K562 (cell line): ENCODE measurements at places on chromosomes 5 and 9. TPM values are rescaled to one million over a fixed set of nuclear protein-coding genes. Genes with fewer than 3 reads are reported as not detected.

Gene SLC36A3
- total RNA-seq: not detected in 2 replicates

Gene GGTA1
- not detected in 2 replicates for total RNA-seq

Gene POU5F2
- total RNA-seq: 0.20 TPM in 2 replicates

Gene GDF9
- 0.20 and 0.22 TPM in 2 replicates for total RNA-seq

Gene C9orf50
- not detected in 2 replicates for total RNA-seq

Gene C9orf153
- not detected in 2 replicates for total RNA-seq

Gene RNF183
- 0.22 TPM in 1 of 2 replicates, not detected in the other for total RNA-seq

Gene GRK6
- 114 and 122 TPM in 2 replicates for total RNA-seq

Gene GPBP1
- total RNA-seq: 67.8 and 68.4 TPM in 2 replicates

Gene PPP1R26
- 23.6 and 26.8 TPM in 2 replicates for total RNA-seq
